PC-9 (cell line): ENCODE measurements at places on chromosomes 12 and 14. TPM values are rescaled to one million over a fixed set of nuclear protein-coding genes. Genes with fewer than 3 reads are reported as not detected.

The RASSF8 gene
- 26.5 and 30.6 TPM in 2 replicates for total RNA-seq

GRCh38 chr14:99575043-99576023 lies 28.7 kb downstream of the CCDC85C start:
- no peak overlapping the region; the same call in 1 of the 2 replicates for H3K4me3 ChIP-seq
- DNase-seq, result peak; percentile 76
- no peaks in the 10 kb centered on the region for H3K27me3 ChIP-seq

GRCh38 chr14:80213602-80214001 lies 2.3 kb upstream of the DIO2 start:
- no peak for DNase-seq
- no peaks in the 10 kb centered on the region for H3K4me1 ChIP-seq
- no peak overlapping the region for H3K27ac ChIP-seq
- H3K4me3 ChIP-seq, result no peak overlapping the region
- no peaks in the 10 kb centered on the region for H3K27me3 ChIP-seq
- no peaks in the 10 kb centered on the region for H3K36me3 ChIP-seq

- H3K36me3 ChIP-seq, result no peaks in the 10 kb centered on the region
- no peak for DNase-seq
- no peak overlapping the region for H3K27ac ChIP-seq
Measured at GRCh38 chr12:102685172-102685571, 204.8 kb upstream of the IGF1 start.

The OR6C1 gene
- total RNA-seq, result not detected in 2 replicates
